ENCODE measurements at places on chromosomes 2 and 18.

- DNase-seq, result no peak
Measured at GRCh38 chr18:5093902-5094301, 103.2 kb downstream of the AKAIN1 start.

DNA sequence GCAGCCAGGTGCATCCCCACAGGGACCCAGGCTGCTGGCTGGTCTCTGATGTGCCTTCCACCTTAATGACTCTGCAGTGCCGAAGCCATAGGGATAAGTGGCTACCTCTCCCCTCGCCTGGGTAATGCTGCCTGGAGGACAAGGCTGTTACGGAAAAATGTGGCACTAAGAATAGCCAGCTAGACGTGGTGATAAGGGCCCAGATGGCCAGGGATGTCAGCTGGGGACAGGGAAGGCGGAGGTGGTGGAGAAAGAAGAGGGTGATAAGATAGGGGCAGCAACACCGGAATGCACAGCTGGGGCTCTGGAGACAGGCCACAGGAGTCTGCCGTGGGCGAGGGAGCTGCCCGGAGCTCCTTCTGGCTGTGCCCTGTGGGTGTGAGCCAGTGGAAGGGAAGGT, 170.6 kb downstream of the FHOD3 start:
- no peak for DNase-seq

GRCh38 chr2:7180638-7181370, 263.6 kb downstream of the RNF144A start:
- peak; percentile 79 for DNase-seq

GRCh38 chr2:166126007-166126639, 1.7 kb downstream of the SCN1A start:
- DNase-seq, result no peak

DNA sequence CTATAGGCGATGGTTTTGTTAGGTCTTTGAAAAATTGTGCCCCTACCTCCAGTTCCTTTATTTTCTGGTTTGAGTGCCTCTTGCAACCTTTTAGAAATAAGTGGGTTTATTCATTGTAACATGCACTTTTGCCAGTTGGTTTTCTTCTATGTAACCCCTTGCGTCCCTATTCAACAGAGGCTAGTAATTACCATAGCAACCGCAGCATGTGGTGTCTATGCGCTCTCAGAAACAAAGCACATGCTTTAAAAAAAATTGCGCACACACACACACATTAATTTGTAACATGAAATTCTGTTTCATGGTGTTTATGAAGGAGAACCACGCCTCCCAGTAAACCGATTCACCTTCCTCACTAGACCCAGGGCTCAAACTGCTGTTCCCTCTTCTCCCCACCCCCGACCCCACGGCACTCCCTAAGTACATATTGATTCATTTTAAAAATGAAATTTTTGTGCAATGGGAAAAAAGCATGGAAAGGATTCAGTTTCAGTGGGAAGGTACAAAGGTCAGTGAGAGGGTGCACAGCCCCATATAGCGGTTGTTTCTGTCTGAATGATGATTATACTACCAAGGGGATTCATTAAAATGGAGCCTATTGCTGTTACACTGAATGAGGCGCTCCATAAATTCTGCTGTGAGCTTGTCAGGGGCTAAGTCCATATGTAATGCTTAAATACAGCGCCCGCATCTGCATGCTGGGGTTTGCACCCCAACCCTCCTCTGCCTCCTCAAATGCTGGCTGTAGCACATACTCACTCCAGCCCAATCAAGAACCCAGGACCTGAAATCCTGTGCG, 206.9 kb downstream of the ICOS start:
- DNase-seq, result no peak

- peak; percentile 80 for DNase-seq
Measured at GRCh38 chr2:16513626-16514025, 152.0 kb downstream of the CYRIA start.

DNA sequence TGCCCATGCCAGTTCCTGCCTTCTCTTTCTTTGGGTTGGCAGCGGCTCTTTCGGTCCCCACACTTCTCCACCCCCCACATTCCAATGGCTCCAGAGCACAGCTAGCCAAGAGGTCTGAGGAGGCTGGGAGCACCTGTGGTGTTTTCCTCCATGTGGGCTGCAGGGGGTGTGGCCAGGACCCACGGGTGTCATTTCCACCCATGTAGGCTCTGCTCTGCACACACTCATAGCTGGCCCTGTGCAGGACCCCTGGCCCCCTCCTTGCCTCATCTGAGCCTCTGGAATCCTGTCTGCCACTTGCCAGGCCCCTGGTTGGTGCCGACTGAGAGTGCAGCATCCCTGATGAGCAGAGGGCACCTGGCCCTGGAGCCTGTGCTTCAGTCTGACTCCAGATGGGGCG, 46.3 kb downstream of the DYSF start:
- DNase-seq, result no peak

DNA sequence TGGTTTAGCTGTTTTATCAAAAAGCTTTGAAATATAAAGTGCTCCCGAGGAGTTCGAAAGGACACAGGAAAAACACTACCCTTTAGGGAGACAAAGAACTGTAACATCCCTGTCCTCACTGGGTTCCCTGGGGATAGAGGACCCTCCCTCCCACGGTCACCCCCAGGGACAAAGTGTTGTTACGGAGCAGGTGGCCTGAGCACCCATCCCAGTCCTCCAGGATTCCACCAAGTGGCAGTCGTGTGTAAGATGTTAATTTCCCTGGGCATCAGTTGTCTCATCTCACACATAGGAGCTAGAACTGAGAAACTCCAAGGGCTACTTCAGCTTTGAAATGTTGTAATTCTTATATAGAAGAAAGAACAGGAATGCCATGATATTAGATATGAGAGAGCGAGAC, 137.7 kb downstream of the ALK start:
- peak; percentile 10 for DNase-seq

GRCh38 chr2:195094330-195094729, 562.7 kb upstream of the SLC39A10 start:
- DNase-seq, result peak; percentile 21

GRCh38 chr2:52390651-52391050, 1358.7 kb upstream of the NRXN1 start:
- DNase-seq, result peak; percentile 25

DNA sequence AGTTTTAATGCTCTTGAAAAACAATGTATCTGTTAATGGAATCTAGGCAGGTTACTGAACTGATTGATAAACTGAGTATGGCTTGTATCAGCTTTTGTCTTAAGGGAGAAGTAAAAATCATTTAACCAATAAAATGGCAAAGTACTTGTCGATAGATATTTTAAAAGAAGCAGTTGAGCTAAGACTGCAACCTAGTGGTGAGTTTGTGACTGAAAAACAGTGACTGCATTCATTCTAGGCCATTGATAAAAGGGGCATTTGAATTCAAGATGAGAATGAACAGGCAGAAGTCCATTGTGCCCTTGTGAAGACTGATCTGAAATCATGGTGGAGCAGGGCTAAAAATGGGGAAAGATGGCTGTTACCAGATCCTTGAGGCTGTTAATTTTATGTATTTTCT, 59.4 kb upstream of the MSTN start:
- DNase-seq, result peak; percentile 15

DNA sequence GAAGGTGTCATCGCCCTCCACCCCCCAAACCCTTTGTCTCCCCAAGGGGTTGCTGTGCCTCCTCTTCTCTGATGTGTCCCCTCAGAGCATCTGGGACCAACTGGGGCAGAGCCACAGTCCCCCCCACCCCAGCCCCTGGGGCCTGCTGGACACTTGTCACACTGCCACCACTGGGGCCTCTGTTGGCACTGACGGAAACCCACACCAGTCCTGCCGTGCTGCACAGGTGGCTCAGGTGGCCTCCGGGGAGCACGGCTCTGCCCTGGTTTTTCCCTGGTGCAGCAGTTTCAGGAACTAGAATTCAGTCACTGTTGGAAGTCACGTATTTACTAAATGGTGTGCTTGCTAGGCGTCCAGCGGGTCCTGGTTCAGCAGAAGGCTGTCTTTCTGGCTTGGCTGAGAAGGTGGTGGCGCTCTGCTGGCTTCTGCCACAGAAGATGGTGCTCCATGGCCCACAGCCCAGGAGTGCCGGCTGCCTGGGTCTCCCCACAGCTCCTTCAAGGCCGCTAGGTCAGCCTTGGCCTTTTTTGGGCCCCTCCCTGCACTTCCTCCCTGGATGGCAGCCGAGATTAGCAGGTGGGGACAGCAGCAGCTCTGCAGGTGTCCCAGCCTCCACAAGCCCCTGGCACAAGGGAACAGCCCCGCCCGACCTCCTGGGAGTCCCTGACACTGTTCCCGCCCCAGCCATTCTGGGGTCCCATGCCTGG, 18.6 kb upstream of the KLHL30 start:
- DNase-seq, result no peak

GRCh38 chr2:99840831-99841230, 301.6 kb downstream of the AFF3 start:
- DNase-seq, result no peak

GRCh38 chr2:106059416-106060065, 134.6 kb downstream of the UXS1 start:
- DNase-seq, result no peak

- no peak for DNase-seq
Measured at GRCh38 chr18:55179835-55180234, 220.6 kb upstream of the CCDC68 start.

GRCh38 chr2:144300632-144301031, 219.3 kb downstream of the ZEB2 start:
- DNase-seq, result no peak

- DNase-seq, result no peak
Measured at GRCh38 chr18:31825772-31826171, 65.1 kb upstream of the SLC25A52 start.

DNA sequence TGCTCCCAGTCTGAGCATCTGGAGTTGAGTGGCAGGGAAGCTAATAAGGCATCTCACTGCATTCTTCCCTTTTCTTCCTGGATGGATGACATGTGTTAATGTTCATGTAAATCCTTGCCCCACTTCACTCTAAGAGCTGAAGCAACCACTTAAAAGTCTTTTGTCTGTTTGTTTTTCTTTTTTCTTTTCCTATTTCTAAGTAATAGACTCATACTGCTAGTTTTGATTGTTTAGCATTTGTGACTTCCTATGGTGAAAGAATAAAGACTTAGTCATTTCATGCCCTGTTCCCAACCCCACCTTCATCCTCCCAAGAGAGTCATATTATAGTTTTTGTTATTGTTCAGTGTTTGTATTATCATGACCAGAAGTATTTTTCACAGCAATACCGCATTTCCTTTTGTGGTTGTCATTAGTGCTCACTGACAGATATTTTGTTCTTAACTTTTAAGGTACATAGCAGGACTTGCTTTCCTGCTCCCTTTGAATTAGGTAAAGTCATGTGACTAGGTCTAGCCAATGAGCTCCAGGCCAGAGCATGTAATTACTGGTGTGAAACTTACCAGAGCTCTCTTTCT, 18.1 kb upstream of the SPP2 start:
- peak; percentile 90 for DNase-seq

GRCh38 chr2:130829015-130829414, 7.7 kb upstream of the ARHGEF4 start:
- DNase-seq, result peak; percentile 47

- DNase-seq, result no peak
Measured at GRCh38 chr2:36967236-36967876, 1.0 kb upstream of the STRN start.

DNA sequence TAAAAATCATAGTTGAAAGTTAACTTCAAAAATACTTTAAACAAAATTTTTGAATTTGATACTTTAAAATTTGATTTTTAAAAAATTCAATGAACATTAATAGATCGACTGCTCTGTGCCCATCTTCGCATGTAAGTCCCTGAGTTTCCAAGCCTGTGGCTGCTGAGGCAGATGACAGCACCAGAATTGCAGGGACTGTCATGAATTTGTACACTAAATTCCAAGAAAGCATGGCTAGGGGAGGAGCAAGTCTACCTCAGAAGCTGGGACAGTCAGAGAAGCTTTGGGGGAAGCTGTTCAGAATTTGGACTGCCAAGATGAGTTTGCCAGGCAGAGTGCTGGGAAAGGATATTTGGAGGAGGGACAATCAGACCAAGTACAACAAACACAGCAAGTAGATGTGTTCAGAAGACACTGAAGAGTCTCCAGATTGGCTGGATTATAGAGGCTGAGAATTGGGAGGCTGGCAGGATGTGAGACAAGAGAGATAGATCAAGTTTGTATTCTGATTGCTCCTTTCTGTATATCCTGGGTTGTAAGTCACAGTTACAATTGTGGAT, 79.0 kb downstream of the ASXL3 start:
- no peak for DNase-seq

GRCh38 chr2:27489118-27489497, 435 bp downstream of the IFT172 start:
- peak; percentile 21 for DNase-seq

GRCh38 chr2:51265539-51265938, 233.6 kb upstream of the NRXN1 start:
- no peak for DNase-seq

- DNase-seq, result no peak
Measured at GRCh38 chr2:23146011-23146410, 239.0 kb upstream of the KLHL29 start.

- DNase-seq, result peak; percentile 98
Measured at GRCh38 chr2:68828887-68829708, 42.1 kb downstream of the BMP10 start.

GRCh38 chr2:70994009-70994698, 519 bp downstream of the TEX261 start:
- no peak for DNase-seq

All from HT1080 (cell line).